ENCODE measurements at places on chromosomes 2 and 18. TPM values are rescaled to one million over a fixed set of nuclear protein-coding genes. Genes with fewer than 3 reads are reported as not detected.

The CXCR1 gene
- total RNA-seq: not detected

The CD8B gene
- 5.7 TPM for total RNA-seq

The VWC2L gene
- total RNA-seq: not detected

The GPR45 gene
- total RNA-seq: not detected

The RRM2 gene
- not detected for total RNA-seq

The ALKAL2 gene
- 104 TPM for total RNA-seq

The TUBB6 gene
- total RNA-seq: 109 TPM

GRCh38 chr2:70011335-70011734 is 49.9 kb upstream of the ASPRV1 start:
- no peak for DNase-seq

- no peak for DNase-seq
Observed at GRCh38 chr2:63569740-63570139, 18.5 kb downstream of the WDPCP start.

GRCh38 chr2:120346667-120347358 is 877 bp downstream of the INHBB start:
- no peak for DNase-seq

GRCh38 chr2:207137596-207138337 is 28.0 kb downstream of the KLF7 start:
- no peak for DNase-seq

- DNase-seq: no peak
Observed at GRCh38 chr18:58516514-58517285, 112.2 kb downstream of the ALPK2 start.

GRCh38 chr18:57901825-57902589 is 98.9 kb upstream of the ATP8B1 start:
- no peak for DNase-seq

- DNase-seq: no peak
Observed at GRCh38 chr2:185279999-185280398, 458.6 kb upstream of the FSIP2 start.

- DNase-seq: no peak
Observed at GRCh38 chr2:26193578-26194231, 20.8 kb downstream of the GAREM2 start.

DNA sequence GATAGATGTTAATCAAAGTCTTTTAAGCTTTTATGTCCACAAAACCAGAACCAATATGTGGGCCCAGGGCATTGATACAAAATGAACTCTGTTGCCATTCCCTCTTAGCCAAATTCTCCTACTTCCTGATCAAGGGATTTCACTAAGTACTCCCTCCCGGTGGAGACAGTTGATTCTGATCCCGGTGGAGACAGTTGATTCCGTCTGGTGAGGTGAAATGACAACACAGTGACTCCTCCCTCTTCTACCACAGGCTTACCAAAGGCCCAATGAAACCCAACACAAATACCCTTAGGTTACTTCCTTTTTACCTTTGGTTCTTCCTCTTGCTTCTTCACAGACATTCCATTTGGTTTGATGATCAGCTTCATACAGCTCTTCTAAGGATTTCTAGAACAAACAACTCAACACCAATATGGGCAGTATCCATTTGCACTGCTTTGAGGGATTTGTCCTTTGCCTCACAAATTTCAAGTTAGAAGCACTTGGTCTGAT is 153.8 kb downstream of the IKZF2 start:
- DNase-seq: no peak

DNA sequence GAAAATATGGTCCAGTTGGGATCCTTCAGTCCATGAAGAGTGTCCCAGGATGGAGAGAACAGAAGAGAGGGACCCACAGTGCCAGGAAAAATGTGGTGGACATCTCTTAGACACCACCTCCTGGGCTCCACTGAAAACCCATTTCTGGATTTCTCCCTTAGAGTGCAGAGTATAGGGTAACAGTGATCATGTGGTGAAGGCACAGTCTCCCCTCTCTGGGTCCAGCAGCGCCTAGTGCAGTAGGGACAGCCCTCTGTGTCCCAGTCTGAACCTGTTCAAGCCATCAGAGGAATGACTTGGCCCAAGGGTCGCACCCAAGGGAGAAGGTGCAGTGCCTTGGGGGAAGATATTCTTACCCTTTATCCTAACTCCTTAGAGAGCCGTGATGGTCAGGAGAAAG is 30.1 kb downstream of the TET3 start:
- DNase-seq: no peak

DNA sequence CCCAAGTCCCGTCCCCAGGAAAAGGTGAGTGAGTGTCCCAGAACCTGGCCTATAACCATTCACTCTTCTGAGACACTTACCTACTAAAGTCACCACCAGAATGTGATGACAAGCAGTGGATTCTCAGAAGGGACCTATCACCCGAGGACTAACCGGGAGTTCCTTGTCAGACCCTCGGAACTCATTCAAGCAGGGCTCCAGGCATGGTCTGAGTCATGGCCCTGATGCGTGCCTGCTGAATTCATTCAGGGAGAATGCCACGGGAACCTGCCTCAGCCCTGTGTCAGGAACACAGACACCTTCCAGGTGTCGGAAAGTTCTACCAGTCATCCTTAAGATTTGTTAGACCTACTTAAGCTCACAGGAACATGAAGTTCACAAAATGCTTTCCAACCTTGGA is 29.8 kb downstream of the ALPK2 start:
- DNase-seq: no peak

DNA sequence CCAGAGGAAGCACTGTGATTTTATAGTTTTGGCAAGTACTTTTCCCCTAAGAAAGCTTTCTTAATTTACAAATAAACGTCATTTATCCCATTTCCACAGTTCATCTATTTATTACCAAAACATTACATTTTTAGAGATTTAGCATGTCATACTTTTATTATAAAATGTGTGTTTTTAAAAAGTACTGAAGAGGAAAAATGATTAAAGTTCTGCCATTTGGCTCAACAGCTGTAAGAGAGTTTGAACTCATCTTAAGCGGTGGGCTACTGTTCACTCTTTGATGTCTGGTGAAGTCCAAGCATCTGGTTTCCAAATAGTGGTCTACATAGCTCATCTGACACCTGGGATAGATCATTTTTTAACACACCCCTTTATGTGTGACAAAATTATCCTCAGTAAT is 51.3 kb upstream of the TANC1 start:
- DNase-seq: no peak
